ENCODE measurements at places on chromosomes 3 and 15.

GRCh38 chr3:53081318-53081717, 35.4 kb upstream of the SFMBT1 start:
- no peak for DNase-seq

DNA sequence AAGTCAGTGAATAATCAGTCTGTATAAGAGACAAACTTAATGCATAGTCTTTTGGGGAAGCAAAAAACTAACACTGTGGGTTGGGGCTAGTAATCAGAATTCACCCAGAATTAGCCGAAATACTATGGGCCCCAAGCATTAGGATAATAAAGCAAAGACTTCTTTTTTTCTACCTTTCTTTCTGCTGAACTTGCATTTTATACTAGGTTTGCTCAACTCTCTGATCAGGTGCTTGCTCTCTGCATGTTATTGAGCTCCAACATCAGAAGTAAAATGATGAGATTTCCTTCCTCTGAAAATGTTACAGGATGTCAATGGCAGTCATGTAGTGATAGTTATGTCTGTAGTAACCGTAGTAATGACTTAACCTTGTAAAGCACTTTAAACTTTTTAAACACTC, 216.6 kb downstream of the KCNMB2 start:
- no peak for DNase-seq

DNA sequence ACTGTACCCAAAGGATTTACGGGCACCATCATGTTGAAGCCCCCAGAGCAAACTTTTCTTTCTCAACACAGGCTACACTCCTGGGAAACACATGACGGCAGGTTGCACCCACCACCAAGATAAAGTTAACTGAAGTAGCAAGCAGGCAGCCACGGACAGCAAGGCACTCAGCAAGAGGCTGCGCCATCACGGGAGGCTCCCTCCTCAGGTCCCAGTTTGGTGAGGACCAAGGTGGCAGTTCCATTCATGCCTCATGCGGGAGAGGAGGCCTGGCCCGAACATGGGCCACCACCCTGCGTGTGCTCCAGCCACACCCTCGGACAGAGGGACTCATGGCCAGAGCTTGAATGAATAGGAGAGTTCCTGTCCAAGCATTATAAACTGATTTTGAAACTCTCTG, 6.8 kb downstream of the ADCY5 start:
- DNase-seq: no peak

DNA sequence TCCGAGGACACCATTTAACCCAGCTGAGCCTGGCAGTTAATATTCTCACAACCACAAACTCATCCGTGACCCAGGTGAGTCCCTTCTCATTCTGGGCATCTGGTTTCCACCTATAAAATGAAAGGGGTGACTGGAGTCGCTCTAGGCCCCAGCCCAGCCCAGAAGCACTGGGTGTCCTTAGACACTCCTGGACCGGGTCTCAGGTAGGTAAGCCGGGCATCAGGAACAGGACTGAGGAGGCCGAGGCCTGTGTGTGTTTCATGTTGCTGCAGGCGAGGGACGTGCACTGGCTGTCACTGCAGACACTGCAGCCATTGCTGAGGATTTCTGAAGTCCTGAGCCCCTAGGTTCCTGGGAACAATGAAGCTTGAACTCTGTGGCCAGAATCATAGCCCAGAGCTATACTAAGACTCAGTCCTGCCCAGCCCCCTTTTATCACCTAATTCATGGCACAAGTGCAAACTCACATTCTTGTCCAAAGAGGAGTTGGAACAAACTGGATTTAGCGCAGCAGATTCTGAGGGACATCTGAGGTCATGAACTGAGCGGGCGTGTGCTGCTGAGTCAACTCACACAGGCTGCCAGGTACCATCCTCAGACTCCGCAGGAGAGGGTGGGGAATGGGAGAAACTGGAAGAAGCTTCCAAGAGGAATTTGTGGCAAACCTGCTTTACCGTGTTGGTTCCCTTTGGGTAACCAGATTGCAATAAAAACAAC, 184.9 kb downstream of the FAM43A start:
- no peak for DNase-seq

DNA sequence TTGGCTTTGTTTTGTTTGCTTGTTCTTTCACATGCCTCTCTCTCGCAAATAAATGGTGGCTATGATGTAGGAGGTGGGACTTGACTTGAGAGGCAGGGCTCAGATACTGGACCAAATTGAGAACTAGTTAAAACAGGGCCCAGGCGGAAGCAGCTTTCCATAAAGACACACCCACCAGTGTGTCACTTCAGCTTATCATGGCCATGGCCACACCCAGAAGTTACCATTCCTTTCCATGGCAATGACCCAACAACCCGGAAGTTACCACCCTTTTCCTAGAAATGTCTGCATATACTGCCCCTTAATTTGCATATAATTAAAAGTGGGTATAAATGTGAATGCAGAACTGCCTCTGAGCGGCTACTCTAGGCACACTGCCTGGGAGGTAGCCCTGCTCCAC, 62.6 kb upstream of the CNTN4 start:
- DNase-seq: peak; percentile 1

- no peak for DNase-seq
Measured at GRCh38 chr15:69758291-69758771, 305.7 kb downstream of the RPLP1 start.

GRCh38 chr3:63150880-63151279, 127.2 kb upstream of the SYNPR start:
- DNase-seq: no peak

DNA sequence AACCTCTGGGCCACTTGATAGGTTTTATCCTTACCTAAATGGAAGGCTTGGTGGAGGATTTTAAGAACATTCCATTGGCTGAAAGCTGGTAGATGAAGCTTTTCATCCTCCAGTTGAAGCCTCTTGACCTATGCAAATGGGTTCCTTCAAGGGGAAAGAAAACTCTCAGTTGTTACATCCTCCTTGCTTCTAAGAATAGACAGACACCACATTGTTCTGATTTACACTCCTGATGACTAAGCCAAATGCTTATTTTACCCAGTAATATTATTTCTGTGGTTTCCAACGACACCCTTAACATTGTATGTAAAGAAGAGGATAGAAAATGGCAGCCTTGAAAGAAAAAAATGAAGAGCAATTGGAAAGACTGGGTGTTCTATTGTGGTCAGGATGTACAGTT, 480.5 kb downstream of the OTOL1 start:
- DNase-seq: no peak

DNA sequence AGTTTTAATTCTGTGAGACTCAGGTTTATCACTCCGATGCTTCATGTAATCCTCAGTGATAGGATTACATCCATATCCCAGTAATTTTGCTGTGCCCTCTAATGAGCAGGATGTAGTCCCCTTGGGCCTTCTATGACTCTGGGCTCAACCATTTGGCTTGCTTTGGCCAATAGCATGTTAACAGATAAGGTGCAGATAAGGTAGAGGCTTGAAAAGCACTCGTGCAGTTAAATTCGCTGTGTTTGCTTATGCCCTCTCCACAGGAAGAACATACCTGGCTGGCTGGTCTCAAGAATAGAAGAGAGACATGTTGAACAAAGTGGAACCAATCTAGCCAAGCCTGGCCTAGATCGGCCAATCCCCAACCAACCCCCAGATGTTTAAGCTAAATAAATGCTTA, 20.1 kb downstream of the CCDC13 start:
- DNase-seq: no peak

- no peak for DNase-seq
Measured at GRCh38 chr3:124483915-124484470, 246.3 kb upstream of the UMPS start.

GRCh38 chr3:194219826-194220410, 84.0 kb downstream of the HES1 start:
- DNase-seq: no peak

DNA sequence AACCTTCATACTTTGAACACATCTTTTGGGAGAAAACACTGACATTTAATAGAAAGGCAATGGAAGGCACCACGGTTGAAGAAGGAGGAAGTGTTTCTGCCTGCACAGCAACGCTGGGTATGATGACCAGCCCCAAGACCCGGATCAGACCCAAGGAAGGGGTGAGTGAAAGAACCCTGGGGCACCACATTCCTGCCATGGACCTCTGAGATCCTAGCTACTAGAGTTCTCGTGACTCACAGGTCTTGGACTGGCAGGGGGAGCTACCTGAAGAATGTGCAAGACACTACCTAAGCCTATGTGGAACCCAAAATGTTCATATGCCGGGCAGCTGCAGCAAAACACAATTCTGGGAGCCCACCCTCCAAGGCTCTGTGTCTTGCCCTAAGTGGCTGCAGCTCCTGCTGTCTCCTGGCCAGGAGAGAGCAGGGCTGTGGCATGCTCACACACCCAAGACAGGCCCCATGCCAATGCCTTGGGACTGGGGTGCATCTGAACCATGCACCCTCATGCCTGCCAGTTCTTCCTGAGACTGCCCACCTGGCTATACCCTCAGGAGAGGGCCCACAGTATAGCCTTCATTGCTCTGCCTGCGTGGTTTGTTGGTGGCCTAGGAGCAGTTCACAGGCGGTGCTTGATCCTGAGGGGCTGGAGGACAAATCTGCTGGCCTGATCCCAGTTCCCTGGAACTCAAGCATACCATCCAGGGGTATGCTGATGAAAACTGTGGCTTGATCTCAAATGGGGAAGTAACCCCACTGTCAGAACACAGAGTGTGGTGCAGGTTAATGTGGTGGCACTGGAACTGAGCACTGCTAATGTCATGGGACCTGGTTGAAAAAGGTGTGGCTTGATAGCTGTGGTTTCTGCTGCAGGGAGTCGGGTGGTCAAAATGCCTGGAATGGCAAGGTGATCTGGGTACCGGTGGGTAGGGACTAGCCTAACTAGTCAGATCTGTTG, 353.3 kb upstream of the ARHGEF26 start:
- no peak for DNase-seq

DNA sequence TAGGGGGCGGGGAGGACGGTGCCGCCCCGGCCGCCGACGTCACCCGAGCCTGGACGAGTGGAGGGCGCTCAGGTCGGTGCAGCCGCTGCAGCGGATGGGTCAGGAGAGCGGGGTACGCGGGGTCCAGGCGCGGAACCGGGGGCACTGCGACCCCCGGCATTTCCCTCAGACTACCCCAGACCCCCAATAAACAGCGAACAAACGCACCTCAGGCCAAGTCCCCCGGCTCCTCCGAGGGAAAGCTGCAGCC, 78.9 kb downstream of the IQSEC1 start:
- DNase-seq: peak; percentile 50

GRCh38 chr3:147651107-147651778, 242.1 kb downstream of the ZIC1 start:
- no peak for DNase-seq

DNA sequence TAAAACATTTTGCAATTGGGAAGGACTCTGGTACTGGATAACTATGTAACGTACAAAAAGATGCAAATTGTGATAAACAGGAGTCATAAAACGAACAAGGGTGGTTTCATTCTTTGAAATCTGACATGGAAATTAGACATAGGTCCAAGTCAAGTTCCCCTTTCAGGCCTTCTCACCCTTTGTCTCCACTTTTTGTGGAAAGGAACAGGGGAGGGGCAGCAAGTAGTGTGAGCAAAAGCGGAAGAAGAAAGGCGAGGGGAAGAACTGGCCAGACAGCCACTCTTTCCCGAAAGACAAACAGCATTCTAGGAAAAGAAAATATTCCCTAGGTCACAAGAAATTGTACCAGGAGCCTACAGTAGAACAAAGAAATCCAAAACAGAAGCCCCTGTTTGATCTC, 52.6 kb downstream of the MCF2L2 start:
- DNase-seq: no peak

- DNase-seq: no peak
Measured at GRCh38 chr3:122898298-122898697, 103.4 kb downstream of the SLC49A4 start.

GRCh38 chr3:171283183-171283847, 176.9 kb downstream of the TNIK start:
- DNase-seq: no peak

- DNase-seq: no peak
Measured at GRCh38 chr3:56874269-56874668, 72.5 kb upstream of the ARHGEF3 start.

DNA sequence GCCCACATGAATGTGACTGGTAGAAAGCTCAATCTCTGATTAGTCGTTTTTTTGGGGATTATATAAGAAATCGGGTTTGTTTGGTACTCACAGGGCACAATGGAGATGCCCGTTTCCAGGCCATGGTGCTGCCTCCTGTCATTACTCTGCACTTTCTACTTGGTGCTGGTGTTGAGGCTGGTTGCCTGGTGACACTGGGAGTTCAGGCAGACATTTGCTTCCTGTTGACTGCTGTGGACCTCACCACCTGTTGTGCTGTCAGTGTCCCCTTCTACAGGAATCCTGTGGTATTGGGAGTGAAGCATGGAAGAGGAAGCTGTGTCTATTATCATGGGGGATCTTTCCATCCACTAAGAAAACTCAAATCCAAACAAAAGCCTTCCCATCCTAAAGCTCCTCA, 227.2 kb upstream of the TBL1XR1 start:
- no peak for DNase-seq

DNA sequence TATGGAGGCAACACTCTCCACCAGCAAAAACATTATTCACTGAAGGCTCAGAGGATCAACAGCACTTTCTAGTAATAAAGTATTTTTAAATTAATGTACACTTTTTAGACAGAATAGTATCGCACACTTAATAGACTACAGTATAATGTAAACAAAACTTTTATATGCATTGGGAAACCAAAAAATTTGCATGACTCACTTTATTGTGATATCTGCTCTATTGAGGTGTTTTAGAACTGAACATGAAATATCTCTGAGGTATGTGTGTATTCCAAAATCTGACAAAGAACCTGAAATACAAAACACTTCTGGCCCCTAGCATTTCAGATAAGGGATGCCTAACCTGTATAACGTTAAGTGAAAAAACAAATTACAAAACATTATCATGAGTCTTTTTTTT, 99.7 kb downstream of the PRICKLE2 start:
- DNase-seq: no peak

GRCh38 chr15:65731926-65732325, 60.2 kb downstream of the DENND4A start:
- DNase-seq: no peak

DNA sequence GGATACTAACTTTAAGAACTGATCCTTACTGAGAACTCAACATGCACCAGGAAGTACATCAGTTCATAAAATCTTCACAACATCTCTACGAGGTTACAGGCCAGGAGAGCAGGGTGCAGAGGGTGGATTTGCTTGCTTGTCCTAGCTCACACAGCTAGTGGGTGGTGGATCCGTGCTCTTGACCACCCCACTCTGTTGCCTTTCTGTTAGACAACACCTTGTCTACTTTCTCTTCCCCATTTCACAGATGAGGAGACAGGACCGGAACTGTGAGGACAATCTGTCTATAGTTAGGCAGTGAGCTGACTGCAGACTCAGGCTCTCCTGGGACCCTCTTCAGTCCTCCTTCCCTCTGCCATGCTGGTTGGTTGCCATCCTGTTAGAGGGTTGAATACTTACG, 221.7 kb upstream of the TLE3 start:
- no peak for DNase-seq

- no peak for DNase-seq
Measured at GRCh38 chr15:48307586-48307985, 23.6 kb upstream of the DUT start.

- DNase-seq: no peak
Measured at GRCh38 chr15:96804754-96805153, 474.3 kb downstream of the NR2F2 start.

GRCh38 chr3:152941859-152942258, 106.9 kb downstream of the P2RY1 start:
- DNase-seq: no peak

GRCh38 chr3:134854254-134854653, 59.2 kb downstream of the EPHB1 start:
- DNase-seq: no peak

Data from GM23338 (cell line).